ENCODE measurements at places on chromosomes 1 and 21.
A peak's percentile ranks its signal among the peaks of the same experiment; 100 is the strongest.

- no peak for DNase-seq
Measured at GRCh38 chr1:231861541-231862481, 235.2 kb downstream of the DISC1 start.

GRCh38 chr1:176720838-176721237 lies 257.9 kb downstream of the PAPPA2 start:
- DNase-seq: no peak

DNA sequence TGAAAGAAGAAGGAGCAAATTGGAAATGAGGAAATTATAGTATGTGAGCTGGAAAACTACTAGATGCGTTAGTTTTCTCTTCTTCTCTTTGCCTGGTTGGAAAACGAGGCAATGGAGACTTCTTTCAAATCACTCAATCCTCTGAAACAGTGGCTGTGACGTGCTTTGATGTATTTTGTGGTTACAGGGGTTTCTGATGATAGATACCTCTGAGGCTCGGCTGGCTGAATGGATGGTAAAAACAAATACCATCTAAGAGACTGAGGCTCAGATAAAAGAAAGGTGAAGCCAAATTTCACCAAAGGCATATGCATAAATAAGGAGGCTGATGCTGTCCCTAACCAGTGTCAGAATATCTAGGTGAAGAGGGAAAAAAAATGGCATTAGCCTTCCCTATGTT lies 15.1 kb downstream of the MAB21L3 start:
- no peak for DNase-seq

GRCh38 chr1:28056129-28056925 lies 32.1 kb downstream of the EYA3 start:
- DNase-seq: no peak

- DNase-seq: no peak
Measured at GRCh38 chr1:162187687-162188276, 118.3 kb downstream of the NOS1AP start.

- no peak for DNase-seq
Measured at GRCh38 chr21:32613436-32614043, 1.4 kb upstream of the CFAP298 start.

DNA sequence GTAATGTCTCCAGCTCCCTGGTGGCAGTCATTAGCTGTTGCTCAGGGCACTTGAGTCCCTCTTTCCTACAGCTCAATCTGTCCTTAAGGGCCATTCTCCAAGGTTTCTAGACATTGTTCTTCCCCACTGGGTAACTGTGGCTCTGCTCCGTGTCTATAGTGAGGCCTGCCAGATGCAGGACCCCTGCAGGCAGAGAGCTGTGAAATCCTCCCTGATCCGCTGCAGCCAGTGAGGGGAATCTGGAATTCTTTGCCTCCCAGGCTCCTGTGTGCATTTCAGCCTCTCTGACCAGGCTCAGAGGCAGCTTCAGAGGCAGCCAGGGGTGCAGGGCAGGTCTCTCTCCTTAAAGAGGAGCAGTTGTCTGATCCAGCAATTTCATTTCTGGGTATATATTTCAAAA lies 14.4 kb upstream of the IGSF21 start:
- no peak for DNase-seq

DNA sequence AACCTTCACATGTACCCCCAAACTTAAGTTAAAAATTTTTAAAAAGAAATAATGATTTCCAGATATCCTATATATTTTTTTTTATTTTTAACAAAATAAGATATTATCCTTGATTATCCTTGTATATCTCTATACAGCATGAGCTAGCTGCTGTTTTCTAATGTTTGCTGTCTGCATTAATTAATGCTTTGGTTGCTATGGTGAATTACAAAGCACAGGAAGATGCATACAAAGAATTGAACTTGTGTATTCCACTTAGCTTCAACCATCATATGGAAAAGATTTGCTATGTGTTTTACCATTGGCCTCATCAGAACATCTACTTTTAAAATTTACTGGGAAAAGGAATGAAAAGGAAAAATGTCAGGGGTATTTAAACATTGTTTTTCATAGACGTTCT lies 35.4 kb downstream of the VPS45 start:
- DNase-seq: no peak

DNA sequence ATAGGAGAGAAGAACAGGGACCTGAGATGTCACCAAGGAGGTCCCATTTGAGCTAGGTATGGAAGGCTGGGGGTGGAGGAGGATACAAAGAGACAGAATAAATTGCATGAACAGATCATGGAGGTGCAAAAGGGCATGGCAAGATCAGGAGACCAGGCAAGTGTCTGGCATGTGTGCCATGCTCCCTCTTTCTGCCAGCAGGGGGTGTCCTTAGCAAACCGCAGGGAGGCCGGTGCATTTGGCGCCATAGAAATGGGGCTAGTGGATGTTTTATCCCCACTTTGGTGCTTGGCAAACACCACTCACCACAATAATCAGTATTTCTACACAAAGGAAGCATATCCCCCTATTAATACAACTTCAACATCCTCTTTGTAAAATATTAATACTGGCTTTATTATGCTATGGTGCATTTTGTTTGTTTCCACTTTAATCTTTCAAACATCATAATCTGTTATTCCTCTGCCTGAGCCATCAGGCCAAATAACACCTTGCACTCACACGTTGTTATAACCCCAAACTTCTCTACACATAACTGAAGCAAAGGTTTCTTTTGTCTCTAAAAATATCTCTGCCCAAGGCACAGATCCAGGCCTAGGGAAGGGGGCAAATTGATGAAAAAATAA lies 25.9 kb downstream of the S100A6 start:
- peak; percentile 25 for DNase-seq

- no peak for DNase-seq
Measured at GRCh38 chr1:22594396-22594795, 31.1 kb downstream of the EPHA8 start.

DNA sequence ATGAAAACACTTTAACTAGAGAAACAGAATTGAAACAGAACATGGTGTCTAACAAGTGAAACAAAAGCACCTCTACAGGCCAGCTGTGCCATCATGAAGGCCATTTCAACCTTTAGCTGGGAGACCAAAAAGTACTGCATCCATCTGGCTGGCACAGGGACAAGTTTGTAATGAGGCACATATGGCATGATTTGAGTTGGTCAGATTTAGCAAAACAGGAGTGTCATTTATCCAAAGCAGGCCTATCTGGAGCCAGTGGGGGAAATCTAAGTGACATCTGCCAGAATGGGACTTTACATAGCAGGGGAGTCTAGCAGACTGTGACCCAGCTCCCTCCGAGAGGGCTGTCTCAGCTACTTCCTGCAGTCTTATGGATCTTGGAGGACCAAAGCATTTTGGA lies 51.9 kb downstream of the DNTTIP2 start:
- DNase-seq: no peak

- DNase-seq: peak; percentile 80
Measured at GRCh38 chr1:221868593-221869303, 126.9 kb upstream of the DUSP10 start.

DNA sequence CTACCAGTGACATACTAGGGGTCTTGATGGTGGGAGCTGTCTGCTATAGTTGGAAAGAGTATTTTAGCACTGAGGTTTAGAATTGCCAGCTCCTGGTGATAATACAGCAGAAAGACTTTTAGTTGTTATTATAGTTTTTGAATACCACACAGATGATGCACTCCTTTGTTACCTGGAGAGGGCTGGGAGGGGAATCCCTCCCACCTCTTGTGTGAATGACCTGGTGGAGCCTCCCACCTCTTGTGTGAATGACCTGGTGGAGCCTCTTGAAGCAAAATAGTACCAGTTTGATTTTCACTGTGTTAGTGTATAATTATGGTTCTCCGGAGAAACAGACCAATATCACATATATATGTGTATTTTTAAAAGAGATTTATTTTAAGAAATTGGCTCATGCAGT lies 3.3 kb downstream of the DISP1 start:
- DNase-seq: no peak

DNA sequence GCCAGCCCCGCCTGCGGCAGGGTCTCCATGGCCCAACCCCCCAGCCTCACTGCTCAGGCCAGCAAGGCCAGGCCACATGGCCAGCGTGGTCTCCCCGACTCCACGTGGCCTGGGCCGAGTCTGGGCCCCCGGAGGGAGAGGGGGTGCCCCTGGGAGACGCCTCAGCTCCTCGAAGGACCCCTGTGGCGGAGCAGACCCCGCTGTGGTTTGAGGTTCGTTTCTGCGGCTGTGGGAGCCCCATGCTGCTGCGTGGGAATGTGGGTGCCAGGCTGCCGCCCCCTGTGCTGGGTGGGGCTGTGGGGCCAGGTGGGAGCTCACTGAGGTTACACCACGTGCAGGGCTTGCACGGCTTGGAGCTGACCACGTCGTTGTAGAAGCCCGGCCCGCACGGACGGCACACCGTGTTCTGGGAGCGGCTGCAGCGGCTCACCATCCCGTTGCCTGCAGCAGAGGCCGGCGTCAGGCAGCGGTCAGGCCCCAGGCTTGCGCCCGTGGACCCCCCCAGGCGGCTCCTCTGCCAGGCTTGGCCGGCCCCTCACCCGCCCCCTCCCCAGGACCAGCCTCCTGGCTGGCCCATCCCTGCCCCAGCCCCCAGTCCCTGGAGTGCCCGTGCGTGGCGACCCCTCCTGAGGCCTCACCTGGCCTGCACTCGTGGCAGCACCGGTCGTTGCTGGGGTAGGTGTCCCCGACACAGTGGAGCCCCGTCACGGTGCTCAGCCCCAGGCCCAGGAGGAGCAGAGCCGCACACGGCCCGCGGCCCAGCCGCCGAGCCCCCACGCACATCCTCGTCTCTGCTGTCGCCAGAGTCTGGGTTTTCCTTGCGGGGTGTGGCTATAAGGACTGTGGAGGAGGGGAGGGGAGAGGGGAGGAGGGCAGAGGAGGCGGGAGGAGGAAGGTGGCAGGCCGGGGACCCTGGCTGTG lies at the start of gene TNFRSF4:
Gene TNFRSF4 (minus strand): TSS at position 809 of the 921 bp plus-strand sequence. CDS start 26 bp downstream, at position 783.
- no peak for DNase-seq

DNA sequence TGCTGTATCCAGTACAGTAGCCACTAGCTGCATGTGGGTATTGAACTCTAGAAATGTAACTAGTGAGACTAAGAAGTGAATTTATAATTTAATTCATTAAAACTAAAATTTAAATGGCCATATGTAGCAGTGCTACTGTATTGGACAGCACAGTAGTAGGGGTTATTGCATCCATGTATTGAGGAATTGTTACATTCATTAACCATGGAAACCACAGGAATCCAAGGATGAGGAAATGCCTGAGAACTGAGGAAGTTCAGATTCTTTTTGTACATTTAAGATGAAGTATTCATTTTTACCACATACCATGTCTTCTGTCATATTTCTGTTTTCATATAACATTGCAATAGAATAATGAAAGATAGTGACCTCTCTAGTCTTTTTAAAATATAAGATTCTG lies 2.6 kb downstream of the MTF2 start:
- DNase-seq: peak; percentile 79

GRCh38 chr1:172069534-172069933 lies 228.2 kb downstream of the DNM3 start:
- DNase-seq: peak; percentile 25

DNA sequence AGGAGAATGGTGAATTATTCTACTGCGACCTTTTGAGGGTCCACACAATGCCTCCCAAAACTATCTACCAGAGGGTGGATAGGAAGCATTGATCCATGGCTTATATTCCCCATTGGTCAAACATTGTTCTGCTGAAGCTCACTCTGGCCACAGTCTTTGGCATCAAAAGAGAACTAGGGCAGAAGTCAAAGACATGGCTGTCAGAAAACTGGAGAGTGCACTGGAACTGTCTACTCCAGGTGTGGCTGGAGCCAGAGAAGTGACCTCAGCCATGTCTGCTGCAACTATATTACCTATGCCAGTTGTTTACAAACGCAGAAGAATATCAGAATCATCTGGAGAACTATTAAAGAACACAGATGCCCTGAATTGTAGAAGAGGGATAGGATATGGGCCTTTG lies 238.7 kb upstream of the USP25 start:
- no peak for DNase-seq

DNA sequence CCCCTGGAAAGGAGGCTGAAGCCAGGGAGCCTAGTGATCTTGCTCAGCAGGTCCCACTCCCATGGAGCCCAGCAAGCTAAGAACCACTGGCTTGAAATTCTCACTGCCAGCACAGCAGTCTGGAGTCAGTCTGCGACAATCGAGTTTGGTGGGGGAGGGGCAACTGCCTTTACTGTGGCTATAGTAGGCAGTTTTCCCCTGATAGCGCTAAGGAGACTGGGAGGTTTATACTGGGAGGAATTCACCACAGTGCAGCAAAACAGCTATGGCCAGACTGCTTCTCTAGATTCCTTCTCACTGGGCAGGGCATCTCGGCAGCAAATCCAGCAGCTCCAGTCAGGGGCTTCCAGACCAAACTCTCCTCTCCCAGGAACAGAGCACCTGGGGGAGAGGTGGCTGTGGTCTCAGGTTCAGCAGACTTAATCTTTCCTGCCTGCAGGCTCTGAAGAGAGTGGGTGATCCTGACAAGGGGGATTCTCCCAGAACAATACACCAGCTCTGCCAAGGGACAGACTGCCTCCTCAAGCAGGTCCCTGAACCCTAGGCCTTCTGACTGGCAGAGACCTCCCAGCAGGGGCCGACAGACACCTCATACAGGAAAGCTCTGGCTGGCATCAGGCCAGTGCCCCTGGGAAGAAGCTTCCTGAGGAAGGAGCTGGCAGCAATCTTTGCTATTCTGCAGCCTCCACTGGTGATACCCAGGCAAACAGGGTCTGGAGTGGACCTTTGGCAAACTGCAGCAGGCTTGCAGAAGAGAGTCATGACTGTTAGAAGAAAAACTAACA lies 548.5 kb upstream of the NEGR1 start:
- DNase-seq: no peak

GRCh38 chr1:90716552-90717355 lies at the start of gene BARHL2:
TSS of gene BARHL2 (minus strand) at chr1:90717302. CDS start at chr1:90717195, 107 bp downstream.
- DNase-seq: no peak

GRCh38 chr1:160662910-160663309 lies 16.1 kb upstream of the SLAMF1 start:
- DNase-seq: no peak

GRCh38 chr1:75796376-75797272 lies at the start of gene MSH4:
TSS of gene MSH4 (plus strand) at chr1:75796882. CDS start at chr1:75796986, 104 bp downstream.
- no peak for DNase-seq

- DNase-seq: no peak
Measured at GRCh38 chr21:39251326-39251725, 62.1 kb downstream of the BRWD1 start.

GRCh38 chr1:154344977-154345837 lies 19.9 kb downstream of the ATP8B2 start:
- DNase-seq: peak; percentile 54

DNA sequence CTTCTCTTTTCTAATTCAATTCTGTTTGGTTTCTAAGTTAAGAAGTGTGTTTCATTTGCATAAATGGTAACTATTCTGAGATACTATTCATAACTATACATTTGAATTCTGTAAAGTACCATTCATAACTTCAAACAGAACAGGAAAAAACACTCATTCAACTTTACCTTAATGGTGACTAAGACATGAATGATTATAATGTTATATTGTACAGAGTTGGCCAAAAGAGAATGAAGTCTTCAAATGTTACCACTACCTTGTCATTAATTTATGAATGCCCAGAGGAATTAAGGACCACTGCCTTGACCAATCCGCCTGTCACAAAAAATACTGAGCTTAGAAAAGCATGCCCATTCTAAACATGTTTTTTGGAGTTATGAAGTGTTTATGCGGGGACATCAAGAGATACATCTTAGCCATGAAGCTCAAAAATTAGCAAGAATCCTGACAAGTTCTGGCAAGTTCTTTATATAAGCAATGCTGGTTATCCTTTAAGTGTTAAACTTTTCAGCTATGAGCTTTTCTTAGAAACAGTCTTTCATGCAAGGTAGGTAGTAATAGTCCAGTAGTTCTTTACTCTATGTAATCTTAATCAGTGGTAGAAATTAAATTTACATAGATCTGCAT lies 7.9 kb downstream of the WASF2 start:
- DNase-seq: no peak

GRCh38 chr1:1968767-1969504 lies 34.6 kb downstream of the CFAP74 start:
- no peak for DNase-seq

- DNase-seq: no peak
Measured at GRCh38 chr1:10188133-10188650, 22.2 kb upstream of the KIF1B start.
